GM06990 (cell line): ENCODE measurements at places on chromosomes 6 and 20.

- no peak for DNase-seq
These were observed 22.0 kb downstream of the RALY start for GRCh38 chr20:34015401-34016335.

- peak; percentile 30 for DNase-seq
These were observed at the start of gene SPTLC3 for GRCh38 chr20:13008761-13009681. Gene SPTLC3 (plus strand): TSS chr20:13008972. CDS start chr20:13009268, 296 bp downstream.

DNA sequence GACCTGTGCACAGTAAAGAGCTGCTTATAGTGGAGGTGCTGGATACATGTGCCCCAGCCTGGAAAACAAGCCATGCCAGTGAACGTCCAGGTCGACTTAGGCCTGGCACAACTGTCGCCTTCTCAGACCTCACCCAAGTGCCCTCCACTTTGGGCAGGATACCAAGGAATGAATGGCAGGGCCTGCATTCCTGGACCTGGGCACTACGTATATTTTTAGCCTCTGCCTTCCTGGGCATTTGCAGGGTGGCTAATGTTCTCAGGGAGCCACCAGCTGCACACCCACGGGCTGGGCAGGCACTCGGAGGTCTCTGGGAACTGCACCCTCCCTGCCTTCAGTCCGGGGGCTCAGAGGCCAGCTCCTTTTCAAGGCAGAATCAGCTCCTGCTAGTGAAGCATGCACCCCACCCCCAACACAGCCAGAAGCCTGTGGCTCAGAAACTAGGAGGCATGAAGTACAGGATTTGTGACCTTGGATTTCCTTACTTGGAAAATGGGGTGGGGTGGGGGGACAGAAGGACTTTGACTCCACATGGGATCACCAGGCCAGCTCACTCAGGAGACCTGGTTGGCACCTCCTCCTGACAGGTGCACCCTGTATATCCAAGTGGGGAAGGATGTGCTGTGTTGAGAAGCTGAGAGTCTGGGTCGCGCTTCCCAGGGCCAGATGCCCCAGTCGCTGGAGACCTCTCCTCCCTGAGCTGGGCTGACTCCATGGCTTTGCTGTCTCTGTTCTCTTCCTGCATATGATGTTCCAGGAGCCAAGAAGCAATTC, 2.5 kb upstream of the LSM14B start:
- DNase-seq, result no peak

DNA sequence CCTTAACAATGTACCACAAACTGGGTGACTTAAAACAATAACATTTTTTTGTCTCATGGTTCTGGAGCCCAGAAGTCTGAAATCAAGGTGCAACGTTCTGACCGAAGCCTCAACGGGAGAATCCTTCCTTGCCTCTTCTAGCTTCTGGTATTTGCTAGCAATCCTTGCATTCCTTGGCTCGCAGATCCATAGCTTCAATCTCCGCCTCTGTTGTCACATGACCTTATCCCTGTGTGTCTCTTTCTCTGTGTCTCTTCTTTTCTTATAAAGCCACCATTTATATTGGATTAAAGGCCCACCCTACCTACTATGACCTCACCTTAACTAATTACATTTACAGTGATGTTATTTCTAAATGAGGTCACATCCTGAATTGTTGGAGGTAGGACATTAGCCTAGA, 37.2 kb upstream of the DOK5 start:
- no peak for DNase-seq
